Neural crest cell (in vitro differentiated cells): ENCODE measurements at places on chromosomes 4 and X. TPM values are rescaled to one million over a fixed set of nuclear protein-coding genes. Genes with fewer than 3 reads are reported as not detected.

DNA sequence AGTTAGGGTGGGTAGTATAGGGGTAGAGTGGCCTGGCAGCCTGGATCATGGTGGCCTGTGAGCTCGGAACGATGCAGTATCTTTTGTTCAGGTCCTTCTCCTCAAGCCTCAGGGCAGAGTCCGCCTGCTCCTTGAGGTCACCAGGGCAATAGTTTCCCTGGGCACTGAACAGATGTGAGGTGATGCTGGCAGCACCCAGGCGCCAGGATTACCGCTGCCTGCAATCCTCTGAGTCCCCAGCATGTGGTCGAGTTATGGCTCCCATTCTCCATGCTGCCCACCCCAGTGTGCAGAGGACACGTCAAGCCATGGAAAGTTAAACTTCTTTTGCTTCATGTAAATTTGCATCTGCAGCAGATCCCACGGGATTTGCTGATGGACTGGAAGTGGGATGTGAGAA is 38.7 kb downstream of the NEIL3 start:
- no peak for DNase-seq

DNA sequence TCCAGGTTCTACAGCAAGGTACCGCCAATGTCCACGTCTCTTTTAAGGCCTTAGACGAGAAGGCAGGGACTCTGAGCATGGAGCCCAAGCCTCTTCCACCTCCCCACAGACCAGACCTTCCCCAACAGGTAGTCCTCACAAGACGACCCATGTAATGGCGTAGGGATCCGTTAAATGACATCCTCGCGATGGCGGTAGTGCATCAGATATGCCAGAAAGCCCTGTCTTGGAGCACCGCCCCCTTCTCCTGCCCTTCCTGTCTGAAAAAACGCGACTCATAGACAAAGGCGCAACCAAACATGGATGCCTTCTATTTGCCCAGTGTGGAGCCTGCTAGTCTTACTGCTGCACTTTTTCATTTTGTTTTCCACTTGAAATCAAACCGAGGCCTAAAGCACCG is 185.4 kb downstream of the OR13H1 start:
- DNase-seq, result no peak

DNA sequence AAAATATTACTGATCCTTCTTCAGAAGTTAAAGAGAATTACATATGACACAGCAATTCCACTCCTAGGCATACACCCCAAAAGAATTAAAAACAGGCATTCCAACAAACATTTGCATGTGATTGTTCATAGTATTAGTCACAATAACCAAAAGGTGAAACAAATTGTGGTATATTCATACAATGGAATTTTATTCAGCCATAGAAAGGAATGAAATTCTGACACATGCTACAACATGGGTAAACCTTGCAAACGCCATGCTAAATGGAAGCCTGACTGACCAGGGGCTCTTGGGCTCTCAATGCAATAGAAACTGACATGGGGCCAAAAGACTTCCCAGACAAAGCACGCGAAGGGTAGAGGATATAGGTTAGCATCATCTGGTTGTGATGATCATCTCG is 62.1 kb upstream of the S100G start:
- DNase-seq, result no peak

GRCh38 chr4:40607221-40607620 is 22.4 kb downstream of the RBM47 start:
- no peak for DNase-seq

GRCh38 chrX:111868726-111869638 is 7.0 kb upstream of the TRPC5OS start:
- no peak for DNase-seq

- DNase-seq, result no peak
Measured at GRCh38 chr4:22721204-22721603, 28.5 kb downstream of the GBA3 start.

The ARMCX1 gene
- 30.0 and 30.6 TPM in 2 replicates for total RNA-seq

The CYSLTR1 gene
- not detected in 2 replicates for total RNA-seq

The SSX1 gene
- total RNA-seq, result not detected in 2 replicates

The KCND1 gene
- total RNA-seq, result 1.2 TPM in 2 replicates

The PNMA6A gene
- 9.7 and 10.4 TPM in 2 replicates for total RNA-seq

The PSAPL1 gene
- not detected in 2 replicates for total RNA-seq

The ASIC5 gene
- not detected in 2 replicates for total RNA-seq
